ENCODE measurements at places on chromosomes 13 and 19.
A peak's percentile ranks its signal among the peaks of the same experiment; 100 is the strongest.

DNA sequence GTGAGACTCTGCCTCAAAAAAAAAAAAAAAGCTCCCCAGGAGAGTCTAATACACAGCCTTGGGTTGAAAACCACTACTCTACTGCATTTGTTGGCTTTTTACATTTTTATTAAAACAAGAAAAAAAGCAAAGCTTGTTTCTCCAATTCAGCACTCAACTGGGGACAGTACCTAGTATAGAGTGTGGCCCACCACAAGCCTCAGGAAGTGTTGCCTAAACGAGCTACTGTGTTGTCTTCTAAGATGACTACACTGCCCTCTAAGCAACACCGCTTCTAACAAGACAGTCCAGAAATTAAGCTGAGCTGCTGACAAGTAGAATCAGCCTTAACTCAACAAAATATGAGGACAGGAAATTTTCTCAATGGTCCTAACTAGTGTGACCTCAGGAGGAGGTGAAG, 522.2 kb downstream of the FGF9 start:
- no peak for DNase-seq

DNA sequence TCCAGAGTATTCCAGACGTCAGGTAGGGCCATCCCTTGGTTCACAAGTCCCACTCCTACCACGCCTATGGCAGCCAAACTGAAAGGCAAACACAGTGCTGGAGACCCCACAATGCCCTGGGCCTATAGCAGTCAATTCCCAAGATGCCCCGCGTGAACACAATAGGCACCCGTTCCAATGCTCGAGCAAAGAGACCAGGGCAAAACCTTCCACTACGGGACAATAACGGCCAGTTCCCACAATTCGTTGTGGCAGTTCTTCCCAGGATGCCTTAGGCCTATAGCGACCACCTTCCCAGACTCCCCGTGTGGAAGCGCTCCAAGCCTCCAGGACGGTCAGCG, 538 bp downstream of the ZNF428 start:
- peak; percentile 54 for DNase-seq

- DNase-seq, result no peak
These were observed 331.2 kb downstream of the SPRY2 start for GRCh38 chr13:80009760-80010159.

GRCh38 chr19:42421591-42422031, 5.6 kb downstream of the LIPE start:
- DNase-seq, result no peak

- DNase-seq, result no peak
These were observed 8.2 kb upstream of the UBAC2 start for GRCh38 chr13:99192480-99192879.

GRCh38 chr13:73133531-73133930, 74.7 kb downstream of the KLF5 start:
- no peak for DNase-seq

- DNase-seq, result no peak
These were observed 97.1 kb downstream of the HSPH1 start for GRCh38 chr13:31064636-31065035.

- DNase-seq, result peak; percentile 25
These were observed 1.5 kb upstream of the TRPC4 start for GRCh38 chr13:37870895-37871550.

- peak; percentile 89 for DNase-seq
These were observed 69.3 kb downstream of the LMO7 start for GRCh38 chr13:75705395-75705794.

DNA sequence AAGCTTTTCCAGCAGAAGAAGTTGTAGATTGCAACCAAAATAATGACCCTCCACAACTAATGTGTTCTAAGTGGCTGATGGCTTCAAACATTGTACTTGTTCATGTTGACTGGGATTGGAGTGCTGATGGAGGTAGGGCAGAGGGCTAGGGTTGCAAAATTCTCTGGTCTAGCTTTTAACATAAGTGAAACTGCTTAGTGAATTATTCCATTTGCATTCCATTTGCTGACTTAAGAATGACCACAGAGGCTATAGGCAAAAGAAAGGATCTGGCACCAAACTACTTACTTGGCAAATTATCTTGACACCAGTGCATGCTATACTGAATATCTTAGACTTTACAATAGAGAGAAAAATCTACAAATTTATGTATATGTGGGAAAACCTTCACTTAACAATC, 287.0 kb downstream of the FGF9 start:
- DNase-seq, result no peak

- no peak for DNase-seq
These were observed 888.8 kb downstream of the SLITRK6 start for GRCh38 chr13:84910423-84910822.

- DNase-seq, result peak; percentile 68
These were observed at the start of gene KCTD12 for GRCh38 chr13:76886292-76887075. Gene KCTD12, minus strand, starts transcription at chr13:76886405. Its CDS starts 257 bp downstream, at chr13:76886148.

DNA sequence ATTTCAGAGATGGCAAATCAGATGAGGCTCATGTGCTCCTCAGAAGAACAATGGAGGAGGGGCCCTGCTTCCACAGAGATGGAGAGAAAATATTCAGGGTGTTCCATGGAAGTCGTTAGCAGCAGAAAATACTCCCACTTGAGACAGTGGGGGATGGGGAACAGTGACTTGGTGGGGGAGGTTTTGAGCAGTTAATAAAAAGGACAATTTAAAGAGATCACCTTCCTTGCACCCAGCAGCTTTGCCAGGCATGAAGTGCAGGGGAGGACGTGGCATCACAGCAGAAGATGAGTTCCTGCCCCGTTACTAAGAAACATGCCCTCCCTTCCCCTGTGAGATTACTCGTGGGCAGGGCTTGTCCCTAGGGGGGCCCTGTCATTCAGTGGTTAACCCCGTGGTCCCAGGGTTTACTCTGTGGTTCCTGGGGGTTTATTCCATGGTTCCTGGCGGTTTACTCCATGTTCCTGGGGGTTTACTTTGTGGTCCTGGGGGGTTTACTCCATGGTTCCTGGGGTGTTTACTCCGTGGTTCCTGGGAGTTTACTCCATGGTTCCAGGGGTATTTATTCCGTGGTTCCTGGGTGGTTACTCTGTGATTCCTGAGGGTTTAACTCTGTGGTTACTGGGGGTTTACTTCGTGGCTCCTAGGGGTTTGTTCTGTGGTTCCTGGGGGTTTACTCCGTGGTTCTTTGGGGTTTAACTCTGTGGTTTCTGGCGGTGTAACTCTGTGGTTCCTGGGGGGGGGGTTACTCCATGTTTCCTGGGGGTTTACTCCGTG, 49.2 kb downstream of the TMEM255B start:
- no peak for DNase-seq

- no peak for DNase-seq
These were observed 359.8 kb downstream of the LMO7 start for GRCh38 chr13:75995966-75996365.

Measured in SW 1271 (cell line).